ENCODE measurements at places on chromosomes 1 and 21.
A peak's percentile ranks its signal among the peaks of the same experiment; 100 is the strongest.

GRCh38 chr21:26293141-26293946 lies 122.8 kb upstream of the APP start:
- DNase-seq: no peak

DNA sequence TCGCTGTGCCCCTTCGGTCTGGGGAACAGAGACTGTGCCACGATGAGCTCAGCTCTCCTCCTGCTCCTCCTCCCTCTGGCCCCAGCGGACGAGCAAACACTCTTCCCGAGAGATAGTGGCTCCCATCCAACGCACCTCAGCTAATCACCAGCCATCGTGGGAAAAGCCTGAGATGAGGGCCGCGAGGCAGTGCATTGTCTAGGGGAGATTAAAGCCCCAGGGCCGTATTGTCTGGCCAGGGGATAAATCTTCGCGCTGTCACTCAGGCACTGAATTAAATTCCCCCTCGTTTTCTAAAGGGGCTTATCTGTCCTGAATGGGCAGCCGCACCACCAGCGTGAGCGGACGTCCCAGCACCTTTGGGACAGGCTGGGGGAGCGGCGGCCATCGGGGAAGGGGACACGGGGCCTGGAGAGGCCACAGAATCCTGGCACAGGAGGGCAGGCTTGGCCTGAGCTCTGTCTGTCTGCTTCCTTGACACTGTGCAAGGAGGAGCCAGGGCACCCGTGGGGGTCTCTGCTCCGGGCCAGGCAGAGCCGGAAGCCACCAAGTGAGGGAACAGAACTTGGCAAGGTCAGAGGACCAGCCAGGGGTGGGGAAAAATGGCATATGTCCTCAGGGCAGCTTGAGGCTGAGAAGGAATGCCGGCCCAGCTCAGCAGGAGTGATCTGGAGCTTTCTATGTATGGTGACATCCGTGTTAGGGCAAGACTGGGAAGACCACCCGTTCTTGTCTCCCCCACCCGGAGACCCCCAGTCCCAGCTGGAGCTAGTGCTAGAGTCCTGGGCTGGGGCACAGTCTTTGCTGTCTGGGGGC lies 32.3 kb downstream of the PRDM16 start:
- no peak for DNase-seq

GRCh38 chr1:74652711-74653139 lies 20.9 kb downstream of the ERICH3 start:
- peak; percentile 10 for DNase-seq

- no peak for DNase-seq
Observed at GRCh38 chr1:56532350-56532683, 47.0 kb downstream of the PLPP3 start.

DNA sequence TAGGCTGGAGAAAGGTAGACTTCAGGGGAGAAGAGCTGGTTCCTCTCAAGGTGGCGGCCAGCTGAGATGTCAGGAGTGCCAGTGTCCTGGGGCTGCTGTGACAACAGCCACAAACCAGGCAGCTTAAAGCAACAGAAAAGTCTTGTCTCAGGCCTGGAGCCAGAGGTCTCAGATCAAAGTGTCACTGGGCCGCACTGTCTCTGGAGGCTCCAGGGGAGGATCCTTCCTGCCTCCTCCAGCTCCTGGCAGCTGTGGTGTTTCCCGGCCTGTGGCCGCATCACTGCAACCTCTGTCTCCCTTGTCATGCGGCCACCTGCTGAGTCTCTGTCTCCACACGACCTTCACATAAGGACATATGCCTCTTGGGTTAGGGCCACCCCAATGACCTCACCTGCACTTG lies 24.4 kb upstream of the TSPEAR start:
- no peak for DNase-seq

DNA sequence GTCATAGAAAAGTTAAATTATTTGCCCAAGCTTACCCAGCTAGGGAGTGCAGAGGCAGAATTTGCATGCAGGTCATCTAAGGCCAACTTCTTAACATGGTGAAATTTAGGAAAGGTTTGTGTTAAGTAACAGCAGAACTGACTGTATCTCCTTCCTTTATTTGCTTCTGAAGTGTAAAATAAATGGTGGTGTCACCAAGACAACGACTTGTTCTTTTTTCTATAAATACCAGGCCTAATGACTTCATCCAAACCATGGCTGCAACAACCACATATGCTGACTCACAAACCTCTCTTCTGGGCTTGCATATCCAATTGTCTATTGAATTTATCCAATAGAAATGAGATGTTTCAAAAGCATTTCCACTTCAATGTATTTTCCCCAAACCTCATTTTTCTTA lies 19.1 kb downstream of the COL24A1 start:
- no peak for DNase-seq

DNA sequence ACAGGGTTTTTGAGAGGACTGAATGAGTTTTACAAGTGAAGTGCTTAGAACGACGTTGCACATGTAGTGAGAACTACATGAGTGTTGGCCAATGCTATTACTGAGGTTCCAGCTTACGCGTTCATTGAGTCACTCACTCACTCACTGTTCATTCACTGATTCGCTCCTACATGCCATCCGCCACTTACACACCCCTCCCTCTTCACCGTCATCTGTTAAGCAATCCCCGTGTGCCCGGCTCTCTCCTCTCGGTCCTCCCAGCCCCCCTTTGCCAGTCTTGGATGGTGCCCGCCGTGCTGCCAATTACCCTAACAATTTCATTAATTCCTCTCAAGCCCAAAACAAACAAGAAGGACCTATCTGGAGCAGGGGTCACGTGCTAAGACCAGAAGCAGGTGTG lies 27.3 kb upstream of the EPHA2 start:
- DNase-seq: no peak

DNA sequence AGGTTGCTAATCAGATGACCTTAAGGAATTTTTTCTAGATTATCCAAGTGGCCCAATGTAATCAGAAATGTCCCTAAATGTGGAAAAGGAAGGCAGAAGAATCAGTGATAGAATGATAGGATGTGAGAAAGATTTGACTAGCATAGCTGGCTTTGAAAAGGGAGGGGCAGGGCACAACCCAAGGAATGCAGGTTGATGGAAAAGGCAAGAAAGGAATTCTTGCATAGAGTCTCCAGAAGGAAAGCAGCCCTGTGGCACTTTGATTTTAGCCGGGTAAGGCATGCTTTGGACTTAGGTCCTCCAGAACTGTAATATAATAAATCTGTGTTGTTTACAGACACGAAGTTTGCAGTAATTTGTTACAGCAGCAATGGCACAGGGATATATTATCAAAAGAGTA lies 375.7 kb upstream of the B3GALT2 start:
- no peak for DNase-seq

- DNase-seq: peak; percentile 82
Observed at GRCh38 chr1:6519935-6520671, 28.6 kb upstream of the PLEKHG5 start.

- no peak for DNase-seq
Observed at GRCh38 chr1:246198115-246198816, 308.8 kb downstream of the SMYD3 start.

GRCh38 chr1:28517649-28517999 lies 11.8 kb downstream of the RCC1 start:
- DNase-seq: no peak

GRCh38 chr1:154557939-154558719 lies at the start of gene UBE2Q1:
Gene UBE2Q1, minus strand, starts transcription at chr1:154558662. Its CDS starts 109 bp downstream, at chr1:154558553.
- peak; percentile 43 for DNase-seq

DNA sequence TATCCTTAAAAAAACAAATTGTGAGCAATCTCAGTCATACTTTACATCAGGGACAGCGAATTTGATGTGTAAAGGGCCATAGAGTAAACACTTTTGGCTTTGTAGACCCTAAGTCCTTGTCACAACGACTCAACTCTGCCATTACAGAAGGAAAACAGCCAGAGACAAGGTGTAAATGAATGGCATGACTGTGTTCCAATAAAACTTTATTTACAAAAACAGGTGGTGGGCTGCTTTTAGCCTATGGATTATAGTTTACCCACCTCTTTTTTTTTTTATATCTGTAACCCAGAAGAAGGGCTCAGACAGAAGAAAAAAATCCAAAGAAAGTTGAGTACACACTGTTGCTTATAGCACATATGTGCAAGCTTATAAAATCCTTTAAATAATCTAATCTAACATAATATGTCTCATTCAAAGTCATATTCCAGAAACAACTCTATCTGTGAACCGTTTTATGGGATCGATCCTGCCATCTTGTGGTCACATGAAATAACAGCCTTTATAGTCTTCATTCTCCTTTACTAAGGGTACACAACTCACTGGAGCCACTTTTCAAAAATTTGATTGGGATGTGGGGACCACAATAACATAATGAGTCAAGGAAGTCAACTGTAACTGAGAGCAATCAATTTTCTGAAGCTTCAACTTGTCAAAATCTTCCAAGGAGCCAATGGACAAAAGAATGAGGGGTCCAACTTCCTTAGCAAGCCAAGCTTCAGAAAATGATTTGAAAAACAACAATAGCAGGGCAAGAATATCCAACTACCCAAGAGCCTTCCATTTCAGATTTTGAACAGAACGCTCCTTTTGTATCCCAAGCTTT lies 142.2 kb upstream of the KRTAP19-8 start:
- DNase-seq: peak; percentile 45

DNA sequence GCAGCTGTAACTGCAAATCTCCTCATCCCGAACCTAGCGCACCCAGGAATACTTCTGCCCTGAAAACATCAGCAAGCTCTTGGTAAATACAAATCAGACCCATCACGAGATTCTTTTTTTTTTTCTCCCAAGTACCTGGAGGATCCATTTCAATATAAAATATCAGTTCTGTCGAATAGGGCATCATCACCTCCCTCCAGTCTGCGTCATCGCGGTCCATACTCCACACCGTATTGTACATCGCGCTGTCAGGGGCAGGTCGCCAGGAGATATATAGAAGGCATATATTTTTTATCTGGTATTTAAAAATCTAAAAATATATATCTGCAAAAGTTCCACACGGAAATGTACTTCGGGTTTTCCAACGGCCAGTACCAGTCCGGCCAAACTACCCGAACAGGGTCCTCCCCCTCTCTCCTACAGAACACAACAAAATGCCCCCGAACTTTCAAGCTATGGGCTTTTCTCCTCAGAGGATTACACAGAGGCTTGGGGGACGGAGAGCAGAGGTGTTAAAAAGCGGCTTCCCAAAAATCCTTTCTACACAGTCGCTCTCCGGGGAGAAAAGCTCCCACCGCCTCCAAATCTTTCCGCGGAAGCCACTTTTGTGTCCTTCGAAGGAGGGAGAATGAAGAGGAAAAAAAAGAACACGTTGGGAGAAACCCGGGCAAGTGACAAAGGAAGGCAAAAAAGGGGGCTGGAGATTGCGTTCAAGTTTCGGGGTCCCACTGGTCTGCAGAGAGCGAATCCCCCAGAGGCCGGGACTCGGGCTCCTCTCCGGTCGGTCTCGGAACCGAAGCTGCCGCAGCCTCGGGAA lies 509 bp downstream of the PIK3R3 start:
- peak; percentile 23 for DNase-seq

- no peak for DNase-seq
Observed at GRCh38 chr1:247115141-247115510, 11.0 kb upstream of the ZNF669 start.

DNA sequence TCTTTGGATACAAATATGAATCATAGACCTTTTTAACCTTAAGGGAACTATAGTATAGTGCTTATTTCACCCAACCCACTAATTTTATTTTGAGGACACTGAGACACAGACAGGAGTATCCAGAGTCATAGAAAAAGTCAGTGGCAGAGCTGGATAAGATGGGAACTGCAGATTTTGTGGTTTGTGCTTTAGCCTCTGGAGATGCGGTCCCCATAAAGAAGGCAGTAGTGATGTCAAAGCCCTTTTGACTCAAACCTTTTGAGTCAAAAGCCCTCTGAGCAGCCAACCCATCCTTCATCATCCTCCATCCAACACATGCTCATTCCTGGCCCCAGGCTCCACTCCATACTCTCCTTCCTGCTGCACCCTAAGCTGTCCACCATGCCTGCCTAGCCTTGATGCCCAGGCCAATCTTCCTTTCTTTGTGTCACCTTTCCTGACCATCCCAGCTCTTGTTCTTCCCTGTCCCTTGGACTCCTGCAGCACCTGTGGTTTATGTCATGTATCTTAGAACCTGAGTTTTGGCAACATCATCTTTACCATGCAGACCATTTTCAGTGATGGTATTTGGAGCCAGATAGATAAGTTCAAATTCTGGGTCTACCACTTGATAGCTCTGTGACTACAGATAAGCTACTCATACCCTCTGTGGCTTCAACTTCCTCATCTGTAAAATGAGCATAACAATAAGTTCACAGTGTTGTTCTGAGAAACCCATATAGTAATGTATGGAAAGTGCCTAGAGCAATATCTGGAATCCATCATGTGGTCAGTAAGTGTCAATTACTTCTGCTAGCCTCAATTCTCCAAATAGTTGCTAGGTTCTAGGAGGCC lies 20.1 kb downstream of the SLAMF1 start:
- DNase-seq: no peak

GRCh38 chr1:93670141-93670540 lies 11.5 kb downstream of the BCAR3 start:
- no peak for DNase-seq

DNA sequence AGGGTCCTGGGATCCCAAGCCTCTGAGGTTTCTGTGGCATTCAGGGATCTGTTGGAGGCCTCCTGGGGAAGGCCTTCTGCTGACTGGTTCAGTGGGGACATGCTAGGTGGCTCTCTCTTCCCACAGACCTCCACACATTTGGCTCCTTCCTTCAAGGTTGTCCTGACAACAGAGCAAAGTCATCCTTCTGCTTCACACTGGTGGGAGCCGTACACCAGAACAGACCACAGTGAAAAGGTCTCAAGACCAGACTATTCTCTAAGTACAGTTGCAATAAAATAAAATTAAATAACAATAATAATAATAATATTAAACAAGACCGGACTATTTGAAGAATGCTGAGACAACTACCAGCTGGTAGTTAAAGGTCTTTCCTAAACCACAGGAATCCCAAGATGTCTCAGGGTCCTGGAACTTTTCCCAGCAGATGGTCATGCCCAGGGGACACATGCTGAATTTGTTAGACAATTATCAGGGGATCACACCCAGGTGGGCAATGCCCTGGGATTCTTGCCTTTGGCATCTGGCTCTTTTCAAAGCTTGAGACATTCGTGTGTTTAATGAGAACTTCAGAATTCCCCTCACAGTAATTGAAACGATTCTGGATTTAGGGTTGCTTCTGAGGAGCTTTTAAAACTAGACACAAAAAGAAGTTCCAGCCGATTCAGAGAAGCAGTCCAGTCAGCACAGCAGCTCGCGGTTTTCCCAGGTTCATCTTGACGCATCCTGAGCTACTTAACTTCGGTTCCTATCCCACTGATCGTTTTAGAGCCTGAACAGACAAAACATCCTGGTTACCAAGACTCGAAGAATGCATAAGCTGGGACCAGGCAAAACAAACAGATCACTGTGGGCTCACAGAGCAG lies 22.9 kb downstream of the HTR1D start:
- DNase-seq: no peak

- peak; percentile 57 for DNase-seq
Observed at GRCh38 chr1:166479052-166479631, 312.3 kb upstream of the FAM78B start.

All from BE2C (cell line).